ENCODE measurements at places on chromosomes 5 and 9.

DNA sequence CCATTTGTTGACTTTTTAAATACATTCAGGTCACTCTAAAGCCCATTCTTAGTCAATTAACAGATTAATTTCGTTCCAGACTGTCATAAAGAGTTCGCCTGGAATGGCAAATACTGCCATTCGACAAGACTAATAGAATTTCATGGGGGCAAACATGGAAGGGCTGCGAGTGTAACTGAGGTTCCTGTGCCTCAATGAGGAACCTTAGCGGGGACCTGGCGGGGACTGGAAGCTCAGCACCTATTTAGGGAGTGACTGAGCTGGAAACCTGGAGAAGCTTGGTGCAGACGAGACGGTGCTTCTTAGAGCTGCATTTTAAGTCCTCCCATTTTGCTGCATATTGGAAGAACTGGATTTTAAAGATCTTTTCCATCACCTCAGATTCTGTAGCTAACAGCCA is 3.4 kb downstream of the VCAN start:
- DNase-seq: no peak

GRCh38 chr5:170641589-170642031 is 137.8 kb downstream of the KCNIP1 start:
- no peak for DNase-seq

DNA sequence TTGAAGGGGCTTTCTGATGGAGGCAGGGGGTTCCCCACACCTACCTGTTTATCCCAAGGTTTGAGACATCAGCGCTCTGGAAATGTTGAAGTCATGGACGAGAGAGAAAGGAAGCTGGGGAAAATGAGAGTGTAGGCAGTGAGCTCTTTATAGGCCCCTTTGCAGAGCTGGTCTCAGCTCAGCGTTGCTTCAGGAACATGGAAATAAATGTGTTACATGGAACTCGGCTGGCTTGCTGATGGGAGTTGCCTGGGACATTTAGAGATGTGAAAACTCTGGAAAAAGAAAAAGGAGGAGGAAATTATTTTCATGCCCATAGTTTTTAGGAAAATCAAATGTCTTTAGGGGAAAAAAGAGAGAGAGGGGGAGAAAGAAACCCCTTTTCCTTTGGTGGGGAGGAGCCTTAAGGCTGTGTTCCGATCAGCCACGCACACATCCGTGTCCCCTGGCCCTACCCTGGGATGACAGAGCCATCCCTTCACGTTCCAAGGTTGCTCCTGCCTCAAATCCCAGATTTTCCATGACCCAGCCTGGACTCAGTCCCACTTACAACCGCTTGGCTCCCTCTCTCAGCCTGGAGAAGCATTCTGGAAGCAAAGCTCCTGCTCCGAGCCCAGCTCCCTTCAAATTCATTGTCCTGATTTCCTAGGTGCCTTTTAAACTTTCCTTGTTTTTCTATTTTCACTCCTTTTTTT is 78.3 kb downstream of the COL27A1 start:
- DNase-seq: no peak

DNA sequence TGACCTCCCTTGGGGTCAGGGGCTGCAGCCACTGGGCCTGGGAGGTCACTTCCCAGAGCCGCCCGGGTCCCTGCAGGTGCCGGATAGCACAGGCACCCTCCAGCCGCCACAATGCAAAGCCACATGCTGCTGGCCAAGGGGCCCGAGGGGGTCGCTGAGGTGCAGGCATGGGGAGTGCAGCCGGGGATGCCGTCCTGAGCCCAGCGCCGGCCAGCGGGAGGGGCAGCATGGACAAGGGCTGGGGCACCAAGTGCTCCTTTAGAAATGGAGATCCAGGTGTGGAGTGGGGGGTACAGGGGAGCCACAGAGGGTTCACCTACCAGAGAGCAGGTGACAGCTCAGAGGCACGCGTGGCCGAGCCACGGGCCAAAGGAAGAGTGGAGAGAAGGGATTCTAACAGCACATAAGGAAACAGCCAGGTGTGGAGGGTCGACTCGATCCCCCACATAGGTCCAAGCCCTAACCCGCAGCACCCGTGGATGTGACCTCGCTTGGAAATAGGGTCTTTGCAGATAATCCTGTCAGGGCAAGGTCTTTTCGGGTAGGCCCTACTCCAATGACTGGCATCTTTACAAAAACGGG is 24.7 kb downstream of the ZDHHC11B start:
- DNase-seq: no peak

All from stimulated activated CD4-positive, alpha-beta T cell treated with anti-CD3 and anti-CD28 coated beads, Interleukin-15, amount 100 ng/mL, for 48 hours (primary cell).